ENCODE measurements at places on chromosomes 6 and 20.

GRCh38 chr6:50380406-50381098 lies 330.8 kb upstream of the DEFB112 start:
- DNase-seq: no peak

DNA sequence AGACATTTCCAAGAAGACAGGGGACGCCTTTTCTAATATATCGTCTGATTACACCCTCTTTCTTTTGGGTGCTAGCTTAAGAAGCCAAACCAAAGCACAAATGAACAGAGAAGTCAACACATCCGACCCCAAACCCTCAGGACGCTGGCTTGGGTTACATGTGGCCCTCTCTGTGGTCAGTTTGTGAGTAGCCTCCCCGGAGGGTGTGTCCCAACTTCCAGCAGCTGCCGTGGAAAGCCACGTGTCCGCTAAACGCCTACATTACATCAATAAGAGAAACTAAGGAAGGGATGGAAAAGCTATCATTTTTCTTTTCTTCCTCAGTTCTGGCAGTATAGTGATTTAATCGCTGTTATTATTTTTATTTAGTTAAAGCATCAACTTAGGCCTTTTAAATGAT lies 487 bp upstream of the BMP6 start:
- no peak for DNase-seq

DNA sequence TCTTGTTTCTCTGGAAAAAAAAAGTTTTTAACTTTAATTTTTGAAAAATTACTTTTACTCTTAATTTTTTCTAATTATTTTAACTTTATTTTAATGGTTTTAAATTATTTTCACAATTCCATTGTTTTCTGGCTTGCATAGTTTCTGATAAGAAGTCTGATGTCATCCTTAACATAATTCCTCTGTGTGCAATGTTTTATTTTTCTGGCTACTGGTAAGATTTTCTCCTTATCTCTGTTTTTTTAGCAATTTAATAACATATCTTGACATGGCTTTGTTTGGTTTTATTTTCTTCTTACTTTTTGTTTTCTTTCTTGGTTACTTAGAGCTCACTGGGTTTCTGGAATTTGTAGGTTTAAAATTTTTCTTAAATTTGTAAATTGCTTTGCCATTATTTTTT lies 114.8 kb downstream of the TBXT start:
- no peak for DNase-seq

DNA sequence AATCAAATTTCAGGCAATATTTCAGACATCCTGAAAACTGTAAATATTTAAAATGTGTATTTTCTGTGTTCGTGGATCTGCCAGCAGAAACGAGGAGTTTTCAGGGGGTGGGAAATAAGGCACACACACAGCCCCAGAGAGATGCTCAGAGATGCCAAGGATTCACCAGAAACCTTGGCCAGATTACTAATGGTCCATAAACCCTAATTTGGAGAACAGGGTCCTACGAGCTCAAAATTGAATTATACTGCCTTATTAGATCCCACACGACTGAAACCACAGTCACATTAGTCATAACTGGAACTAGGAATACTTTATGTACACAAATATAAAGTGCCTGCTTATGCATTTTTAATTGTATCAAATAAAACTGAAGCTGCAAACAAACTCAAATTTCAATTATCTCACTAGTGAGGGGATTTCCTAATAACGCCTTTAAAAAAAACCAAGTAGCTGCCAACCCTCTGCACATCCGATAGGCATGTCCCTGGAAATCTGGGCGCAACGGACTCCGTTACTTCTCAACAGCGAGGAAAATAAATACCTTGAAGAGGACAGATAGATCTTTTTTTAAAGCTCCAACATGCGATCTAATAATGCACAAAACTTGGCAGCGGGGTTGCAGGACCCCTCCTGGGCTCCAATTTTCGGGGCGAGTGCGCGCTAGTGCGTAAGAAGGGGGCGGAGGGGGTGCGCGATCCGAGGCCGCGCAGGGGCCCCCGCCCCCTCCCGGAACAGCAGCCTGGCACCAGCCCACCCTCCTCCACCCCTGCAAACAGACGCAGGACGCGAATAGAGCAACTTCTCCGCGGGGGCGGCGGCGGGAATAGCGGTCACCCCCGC lies 897 bp downstream of the CHD6 start:
- no peak for DNase-seq

- DNase-seq: no peak
These were observed 53.4 kb upstream of the TMEM30A start for GRCh38 chr6:75337835-75338580.

GRCh38 chr6:133880896-133881295 lies 8.0 kb upstream of the TCF21 start:
- no peak for DNase-seq

- no peak for DNase-seq
These were observed 38.1 kb upstream of the UTRN start for GRCh38 chr6:144246988-144247387.

DNA sequence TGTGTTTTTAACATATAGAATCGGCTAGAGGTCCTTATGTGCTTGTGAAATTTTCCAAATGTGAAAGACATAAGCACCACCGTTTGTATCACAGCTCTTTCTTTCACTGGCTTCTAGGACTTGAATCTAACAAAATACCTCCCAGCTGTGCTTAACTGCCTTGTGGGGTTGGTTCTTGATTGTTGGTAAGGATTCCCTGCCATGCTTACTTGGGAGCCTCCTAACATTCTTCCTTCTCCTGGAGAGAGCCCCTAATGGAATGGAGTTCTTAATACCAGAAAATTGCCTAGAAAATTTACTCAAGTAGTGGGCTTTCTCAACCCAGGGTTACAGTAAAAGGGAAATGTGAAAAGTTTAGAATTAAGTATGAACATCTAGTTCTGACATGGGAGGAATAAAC lies 121.2 kb downstream of the COL19A1 start:
- no peak for DNase-seq

- DNase-seq: no peak
These were observed 71.3 kb downstream of the ATXN1 start for GRCh38 chr6:16689788-16690607.

GRCh38 chr20:20765696-20766365 lies 53.4 kb upstream of the RALGAPA2 start:
- no peak for DNase-seq

GRCh38 chr6:5626727-5627426 lies 365.6 kb downstream of the FARS2 start:
- DNase-seq: no peak

- DNase-seq: no peak
These were observed 10.5 kb upstream of the PLN start for GRCh38 chr6:118537574-118537973.

- no peak for DNase-seq
These were observed 314.5 kb downstream of the EYA4 start for GRCh38 chr6:133555685-133556084.

DNA sequence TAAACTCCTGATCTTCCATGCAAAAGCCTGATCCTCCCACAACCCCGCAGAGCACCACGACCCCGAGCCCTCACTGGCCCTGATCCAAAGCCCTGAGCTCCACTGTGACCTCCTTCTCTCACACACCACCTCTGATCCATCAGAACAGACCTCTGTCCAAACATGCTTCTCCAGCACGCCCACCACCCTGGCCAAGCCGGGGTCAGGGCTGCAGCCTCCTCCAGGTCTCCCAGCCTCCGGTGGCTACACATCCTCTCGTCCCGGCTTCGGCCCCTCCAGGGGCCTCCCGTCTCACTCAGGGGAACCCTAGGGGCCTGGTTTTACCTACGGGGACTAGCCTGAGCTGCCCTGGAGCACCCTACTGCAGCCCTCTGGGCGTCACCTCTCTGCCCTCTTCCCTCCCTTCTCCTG lies 49.1 kb downstream of the FOXF2 start:
- DNase-seq: no peak

DNA sequence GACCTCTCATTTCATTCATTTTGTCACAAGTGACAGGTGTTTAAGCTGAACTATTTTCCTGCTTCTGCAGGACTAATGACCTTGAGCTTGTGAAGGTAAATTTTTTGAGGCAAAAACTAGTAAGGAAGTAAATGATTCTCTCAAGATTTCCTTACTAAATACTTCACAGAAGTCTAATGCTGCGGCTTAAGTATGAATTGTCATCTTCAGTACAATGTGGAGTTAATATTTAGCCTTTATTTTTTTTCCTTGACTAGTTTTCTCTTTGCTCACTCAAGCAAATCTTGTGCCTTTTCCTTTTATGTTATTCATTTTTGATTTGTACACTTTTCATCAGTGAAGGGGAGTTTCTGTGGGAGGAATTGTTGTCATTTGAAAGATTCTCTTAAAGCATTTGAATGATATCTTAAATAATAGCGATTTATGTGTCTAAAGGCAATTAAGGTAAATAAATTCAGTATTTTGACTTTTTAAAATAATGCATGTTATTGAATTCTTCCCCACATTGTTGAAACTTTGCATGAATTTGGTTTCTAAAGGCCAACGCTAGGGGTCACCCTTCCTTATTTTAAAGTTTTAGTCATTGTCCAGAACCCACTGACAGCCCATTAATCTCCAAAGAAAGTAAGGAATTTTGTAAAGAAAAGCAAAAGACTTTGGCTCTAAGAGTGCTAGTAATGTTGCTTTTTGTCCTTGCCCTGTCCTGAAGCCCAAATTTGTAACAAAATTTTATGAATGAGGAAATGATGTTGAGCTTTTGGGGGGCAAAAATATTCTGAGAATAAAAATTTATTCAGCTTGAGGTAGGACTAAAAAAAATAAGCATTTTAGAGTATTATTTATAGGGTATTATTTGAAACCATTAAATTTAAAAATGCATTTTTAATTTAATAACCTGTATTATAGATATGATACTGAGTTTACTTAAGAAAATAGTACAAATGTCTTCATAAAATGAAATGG lies 157.4 kb upstream of the LAMA2 start:
- DNase-seq: no peak

DNA sequence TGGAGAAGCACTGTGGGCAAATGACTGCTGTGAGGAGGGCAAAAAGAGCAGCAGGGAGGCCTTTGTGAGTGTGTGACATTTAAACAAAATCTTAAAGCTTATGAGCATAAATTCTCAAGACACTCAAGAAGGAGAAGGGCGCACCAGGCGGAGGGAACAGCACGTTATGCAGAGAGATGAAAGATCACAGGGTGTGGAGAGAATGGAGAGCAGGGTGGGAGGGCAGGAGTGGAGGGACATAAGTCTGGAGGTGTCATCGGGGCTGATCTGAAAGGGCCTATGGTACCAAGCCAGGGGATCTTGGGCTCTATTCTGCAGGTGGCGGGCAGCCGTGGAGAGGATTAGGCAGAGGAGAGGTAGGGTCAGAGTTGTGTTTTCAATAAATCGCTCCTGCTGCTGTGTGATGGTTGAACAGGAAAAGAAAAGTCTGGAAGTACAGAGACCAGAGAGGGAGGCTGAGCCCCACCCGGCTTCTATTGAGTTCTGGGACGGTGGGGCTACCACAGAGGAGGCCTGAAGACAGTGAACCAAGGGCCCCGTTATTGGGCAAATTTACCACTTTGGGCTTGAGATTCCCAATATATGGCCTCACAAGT lies 24.3 kb upstream of the DLGAP4 start:
- DNase-seq: no peak

GRCh38 chr6:79465381-79465780 lies 71.8 kb downstream of the LCA5 start:
- DNase-seq: no peak

DNA sequence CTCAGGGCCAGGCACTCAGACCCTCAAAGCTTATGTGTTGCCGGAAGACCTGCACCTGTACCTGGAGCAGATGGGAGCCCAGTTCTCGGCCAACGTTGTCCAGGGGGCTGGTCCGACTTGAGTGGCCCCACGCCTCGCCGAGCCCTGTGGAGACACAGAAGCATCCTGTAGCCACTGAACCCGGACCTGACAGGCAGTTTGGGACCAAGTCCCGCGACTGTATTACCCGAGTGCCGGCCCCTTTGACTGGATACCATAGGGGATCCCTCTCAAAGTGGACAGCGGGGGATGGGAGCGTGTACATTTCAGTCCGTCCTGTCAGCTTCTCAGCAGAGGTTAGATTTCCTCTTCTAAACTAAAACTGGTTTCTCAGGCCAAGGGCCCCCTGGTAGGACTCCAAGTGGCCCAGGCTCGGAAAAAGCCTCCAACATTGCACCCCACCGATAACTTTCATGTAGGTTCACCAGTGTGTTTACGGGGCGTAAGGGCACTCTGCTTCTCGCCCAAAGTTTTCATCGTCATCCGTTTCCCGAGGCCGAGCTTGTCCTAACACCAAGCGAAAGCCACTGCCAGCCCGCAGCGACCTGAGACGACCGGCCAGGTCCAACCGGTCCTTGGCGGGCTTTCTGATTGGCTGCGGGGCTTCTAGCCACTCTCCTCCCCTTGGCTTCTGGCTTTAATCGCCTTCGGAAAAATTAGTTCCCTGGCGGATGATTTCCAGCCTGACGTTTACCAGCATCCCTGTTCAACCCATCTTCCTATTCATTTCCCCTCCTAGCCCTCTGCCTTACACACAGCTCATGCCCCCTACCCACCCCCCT lies 10.8 kb downstream of the SIM1 start:
- no peak for DNase-seq

DNA sequence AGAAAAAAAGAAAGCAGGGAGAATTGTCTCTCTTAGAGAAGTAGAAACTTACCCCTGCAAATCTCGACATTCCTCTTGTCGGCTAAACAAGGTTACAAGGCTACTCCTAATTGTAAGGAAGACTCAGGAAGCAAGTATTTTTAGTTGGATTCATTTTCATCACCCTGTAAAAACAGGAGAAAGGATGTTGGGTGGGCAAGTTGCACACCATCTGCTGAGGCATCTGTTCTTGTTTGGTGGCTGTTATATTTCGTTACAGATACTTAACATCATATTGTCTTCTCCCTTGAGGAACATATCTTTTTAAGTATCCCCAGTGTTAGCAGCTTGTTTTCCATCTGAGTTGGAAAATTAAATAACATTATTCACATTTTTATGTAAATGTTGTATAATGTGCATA lies 187.5 kb downstream of the PLCB4 start:
- no peak for DNase-seq

- DNase-seq: no peak
These were observed at the start of gene INSM1 for GRCh38 chr20:20367575-20368417. Gene INSM1 (plus strand): TSS chr20:20368104. CDS start chr20:20368268, 164 bp downstream.

GRCh38 chr6:36649701-36650484 lies 28.6 kb upstream of the CDKN1A start:
- DNase-seq: no peak

GRCh38 chr20:45938727-45939438 lies 4.4 kb downstream of the PCIF1 start:
- DNase-seq: no peak

- no peak for DNase-seq
These were observed 15.6 kb upstream of the BICRAL start for GRCh38 chr6:42766163-42766670.

DNA sequence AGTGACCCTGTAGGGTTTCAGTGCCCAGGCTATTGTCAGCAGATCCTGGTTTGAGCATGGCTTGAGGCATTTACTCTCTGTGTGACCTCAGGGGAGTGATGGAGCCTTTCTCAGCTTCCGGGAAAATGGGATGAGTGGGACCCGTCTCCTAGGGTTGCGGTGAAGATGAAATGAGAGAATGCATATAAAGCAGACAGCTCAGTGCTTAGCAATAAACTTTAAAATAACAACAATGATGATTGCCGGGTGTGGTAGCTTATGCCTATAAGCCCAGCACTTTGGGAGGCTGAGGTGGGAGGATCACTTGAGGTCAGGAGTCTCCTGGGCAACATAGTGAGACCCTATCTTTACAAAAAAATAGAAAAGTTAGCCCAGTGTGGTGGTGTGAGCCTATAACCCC lies 106.0 kb upstream of the MTHFD1L start:
- no peak for DNase-seq

- no peak for DNase-seq
These were observed 114.5 kb upstream of the TMEM170B start for GRCh38 chr6:11423072-11423471.
